ENCODE measurements at places on chromosomes 5 and 9.
A peak's percentile ranks its signal among the peaks of the same experiment; 100 is the strongest.

DNA sequence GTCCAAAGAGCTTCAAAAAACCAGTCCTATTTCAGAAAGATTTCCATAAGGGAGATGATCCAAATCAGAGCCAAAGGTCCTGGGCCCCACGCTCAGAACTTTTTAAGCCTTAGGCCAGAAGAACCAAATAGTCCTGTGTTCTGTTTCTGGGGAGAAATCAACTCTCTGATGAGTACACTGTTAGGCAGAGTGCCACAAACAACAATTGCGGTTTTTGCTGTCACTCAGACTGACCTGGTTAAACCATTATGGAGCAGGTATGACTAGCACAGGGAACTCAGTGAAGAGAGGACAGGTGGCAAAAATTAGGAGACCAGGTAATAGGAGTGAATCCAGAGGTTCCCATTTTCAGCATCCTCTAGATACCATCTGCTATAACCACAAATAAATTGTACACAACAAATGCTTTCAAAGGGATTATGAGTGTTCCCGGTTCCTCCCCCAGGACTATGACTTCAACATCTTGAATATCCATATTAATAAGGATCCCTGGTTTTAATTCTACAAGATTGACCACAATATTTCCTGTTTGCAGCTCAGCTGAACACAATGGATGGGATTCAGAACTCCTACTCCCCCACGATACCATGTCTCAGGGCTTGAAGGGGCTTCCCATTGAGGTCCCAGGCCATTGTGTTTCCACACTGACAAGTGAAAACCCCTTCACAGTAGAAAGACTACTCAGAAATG, 52.1 kb upstream of the FREM1 start:
- DNase-seq: peak; percentile 89

DNA sequence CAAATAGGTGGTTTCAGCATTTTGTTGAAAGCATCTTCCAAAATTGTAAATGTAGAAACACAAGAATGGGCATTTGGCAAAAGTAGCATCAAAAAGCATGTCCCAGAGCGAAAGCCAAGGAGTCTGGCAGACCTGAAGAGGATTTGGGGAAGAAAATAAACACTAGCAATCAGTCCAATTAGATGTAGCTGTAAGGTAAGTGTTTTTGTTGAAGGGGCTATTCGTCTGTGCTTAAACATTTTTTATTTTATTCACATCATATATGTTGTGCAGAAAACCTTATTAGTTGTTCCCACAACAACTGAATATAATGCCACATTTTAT, 954.1 kb upstream of the COX7C start:
- DNase-seq: peak; percentile 52

DNA sequence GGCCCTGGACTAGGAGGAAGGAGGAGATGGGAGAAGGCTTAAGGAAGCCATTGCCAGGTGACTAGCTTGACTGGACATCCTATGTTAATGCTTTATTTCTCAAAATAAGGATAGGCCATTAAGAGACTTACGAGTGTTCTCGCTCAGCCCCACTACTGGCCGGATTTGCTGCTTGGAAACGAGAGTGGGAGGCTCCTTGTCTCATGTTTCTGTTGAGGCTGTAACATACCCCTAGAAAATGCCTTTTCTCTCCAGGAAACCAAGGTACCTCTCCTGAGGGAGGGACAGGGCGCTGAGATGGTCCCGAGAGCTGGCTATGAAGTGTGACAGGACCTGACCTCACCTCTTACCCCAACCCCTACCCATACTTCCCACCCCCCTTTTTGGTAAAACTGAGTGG, 60.0 kb downstream of the RALGPS1 start:
- DNase-seq: no peak

- DNase-seq: no peak
Observed at GRCh38 chr9:37534901-37535300, 41.3 kb downstream of the FBXO10 start.

- no peak for DNase-seq
Observed at GRCh38 chr5:14325369-14325768, 182.2 kb downstream of the TRIO start.

DNA sequence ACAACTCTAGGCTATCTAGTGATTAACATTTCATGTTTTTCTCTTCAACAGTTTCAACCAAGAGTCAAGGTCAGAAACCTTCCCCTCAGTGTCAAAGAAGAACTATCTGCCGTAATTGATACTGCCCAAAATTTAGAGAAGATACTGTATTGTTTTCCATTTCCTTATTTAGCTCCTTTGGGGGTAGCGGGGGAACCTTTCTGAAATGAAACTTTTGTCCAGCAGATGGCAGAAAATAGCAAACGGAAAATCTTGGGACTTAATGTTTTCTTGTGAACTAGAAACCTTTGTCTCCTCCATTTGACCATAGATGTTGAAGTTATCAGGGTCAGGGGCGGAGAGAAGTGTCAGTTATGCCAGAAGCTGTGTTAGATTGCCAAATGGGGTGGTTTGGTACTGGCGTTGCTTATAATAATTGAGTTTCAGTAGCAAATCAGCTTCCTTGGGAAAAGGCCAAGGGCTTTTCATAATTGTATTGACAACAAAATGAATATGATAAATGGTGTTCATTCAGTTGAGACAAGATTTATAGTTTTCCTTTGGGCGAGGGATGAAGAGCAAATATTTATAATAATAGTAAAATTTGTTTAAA, 101.7 kb upstream of the TLX3 start:
- DNase-seq: peak; percentile 84

GRCh38 chr9:99425923-99426842, 204.1 kb downstream of the SEC61B start:
- DNase-seq: no peak

- DNase-seq: peak; percentile 98
Observed at GRCh38 chr5:14156650-14157492, 13.7 kb downstream of the TRIO start.

- DNase-seq: no peak
Observed at GRCh38 chr5:100186181-100186580, 349.0 kb upstream of the FAM174A start.

GRCh38 chr5:82676661-82677060, 398.5 kb upstream of the RPS23 start:
- DNase-seq: no peak

- no peak for DNase-seq
Observed at GRCh38 chr9:98894761-98895160, 48.9 kb upstream of the COL15A1 start.

DNA sequence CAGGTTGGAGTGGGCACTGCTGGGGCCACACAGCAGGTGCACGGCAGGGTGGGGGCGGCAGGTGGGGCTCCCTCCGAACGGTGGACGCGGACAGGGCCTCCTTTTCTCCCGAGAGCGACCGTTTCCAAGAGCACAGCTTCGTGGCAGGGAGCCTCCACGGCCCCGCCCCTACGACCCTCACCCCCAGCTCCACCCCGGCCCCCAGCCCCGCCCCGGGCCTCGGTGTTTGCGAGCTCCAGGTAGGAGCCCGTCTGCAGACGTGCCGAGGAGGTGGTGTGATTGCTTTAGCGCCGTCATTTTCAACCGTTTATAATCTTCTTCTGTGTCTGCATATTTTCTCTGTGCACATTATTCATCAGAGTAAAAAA, 8.8 kb downstream of the GRIN1 start:
- DNase-seq: no peak

Data from PC-3 (cell line).